ENCODE measurements at places on chromosomes 5 and 9. TPM values are rescaled to one million over a fixed set of nuclear protein-coding genes. Genes with fewer than 3 reads are reported as not detected.

Gene PRKACG
- polyA plus RNA-seq: not detected

Gene ACSL6
- polyA plus RNA-seq: 1.3 TPM

Gene TIMD4
- 0.98 TPM for polyA plus RNA-seq

Gene RNF180
- polyA plus RNA-seq: 13.3 TPM

DNA sequence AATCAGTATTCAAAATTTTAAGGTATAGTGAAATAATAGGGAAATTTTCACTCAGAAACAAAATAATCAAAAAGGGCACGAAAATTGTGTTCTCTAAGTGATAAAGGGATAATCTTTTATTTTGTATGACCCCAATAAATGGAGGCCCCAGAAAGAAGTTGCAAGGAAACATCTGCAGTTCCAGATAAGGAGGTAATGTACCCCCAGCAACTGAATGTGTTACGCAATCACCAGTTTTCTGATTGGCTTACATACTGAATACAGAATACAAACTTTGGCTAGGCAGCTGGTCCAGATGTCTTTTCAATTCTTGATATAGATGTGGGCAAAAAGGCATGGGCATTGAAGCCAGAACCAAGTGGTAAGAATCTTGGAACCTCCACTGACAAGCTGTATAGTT, 1.7 kb upstream of the TOPORS start:
- DNase-seq: no peak

DNA sequence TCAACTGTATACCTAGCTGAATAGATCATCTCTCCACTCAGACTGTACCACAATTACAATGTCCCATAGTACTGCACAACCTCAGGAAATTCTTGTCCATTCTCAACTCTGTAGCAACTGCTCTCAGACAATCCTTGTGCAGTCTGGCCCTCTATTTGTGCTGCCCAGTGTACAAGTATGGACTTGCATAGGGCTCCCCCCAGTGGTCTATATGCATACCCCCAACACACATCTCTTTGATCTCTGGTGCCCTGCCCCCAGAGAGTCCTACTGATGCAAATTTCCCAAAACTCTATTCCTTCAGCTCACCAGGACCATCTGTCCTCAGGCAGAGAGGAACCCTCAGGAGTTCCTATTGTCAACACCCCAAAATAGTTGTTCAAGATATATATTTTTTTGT, 205.3 kb downstream of the SLCO4C1 start:
- DNase-seq: no peak

DNA sequence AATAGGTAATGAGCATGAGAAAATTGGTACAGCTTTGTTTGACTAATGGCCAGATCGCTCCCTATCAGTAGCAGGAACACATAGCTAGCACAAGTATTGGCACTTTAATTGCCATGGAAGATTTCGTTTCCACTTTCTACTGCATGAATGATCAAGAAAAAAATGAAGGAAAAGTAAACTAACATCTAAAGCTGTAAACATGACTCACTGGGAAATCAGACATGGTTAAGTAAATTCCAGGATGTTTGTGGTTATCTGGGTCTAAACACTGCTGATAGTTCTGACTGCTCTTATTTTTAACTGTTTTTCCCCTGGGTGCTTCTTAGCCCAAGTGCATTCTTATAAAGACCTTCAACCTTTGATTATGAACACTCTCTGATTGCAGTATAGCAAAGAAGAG, 388.9 kb downstream of the NR2F1-AS1 start:
- DNase-seq: no peak

GRCh38 chr9:80866576-80867227, 822.6 kb downstream of the TLE1 start:
- no peak for DNase-seq

DNA sequence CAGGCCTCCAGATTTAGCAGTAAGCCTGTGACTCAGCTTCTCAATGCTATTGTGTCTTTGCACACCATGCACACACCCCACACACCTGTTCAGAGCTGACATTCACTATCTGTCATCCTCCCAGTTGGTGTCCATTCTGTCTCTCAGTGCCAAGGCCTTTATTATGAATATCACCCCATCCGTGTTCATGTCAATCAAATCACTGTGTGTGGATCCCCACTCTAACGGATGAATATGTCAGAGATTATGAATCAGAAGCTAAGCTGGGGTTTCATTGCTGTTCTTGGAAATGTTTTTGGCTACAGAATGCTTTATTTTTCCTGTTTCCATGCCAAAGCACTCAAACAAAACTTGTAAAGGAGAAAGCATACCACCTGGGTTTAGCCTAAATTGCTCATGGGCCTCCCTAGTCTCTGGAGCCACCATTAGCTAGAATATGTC, 9.4 kb upstream of the MAMDC2 start:
- no peak for DNase-seq

All from renal cortex interstitium (tissue), 15 donors.